ENCODE measurements at places on chromosomes 5 and 9. TPM values are rescaled to one million over a fixed set of nuclear protein-coding genes. Genes with fewer than 3 reads are reported as not detected.

BTNL3 gene
- not detected for total RNA-seq

SPOCK1 gene
- 7.0 TPM for total RNA-seq

CD274 gene
- total RNA-seq = 17.7 TPM

TIMD4 gene
- not detected for total RNA-seq

PLAC8L1 gene
- not detected for total RNA-seq

WNK2 gene
- total RNA-seq = not detected

PLK2 gene
- total RNA-seq = 601 TPM

RAB14 gene
- 28.9 TPM for total RNA-seq

KIF27 gene
- 4.4 TPM for total RNA-seq

FOXI1 gene
- total RNA-seq = not detected

AGXT2 gene
- not detected for total RNA-seq

MLANA gene
- total RNA-seq = not detected

NME5 gene
- total RNA-seq = 2.4 TPM

ELOVL7 gene
- total RNA-seq = 0.09 TPM

SOHLH1 gene
- 0.05 TPM for total RNA-seq

PCDH12 gene
- total RNA-seq = 60.9 TPM

C5orf63 gene
- total RNA-seq = 1.9 TPM

PRXL2C gene
- 18.0 TPM for total RNA-seq

PCDHGA7 gene
- total RNA-seq = 1.3 TPM

PSD2 gene
- under 0.01 TPM for total RNA-seq

ARL14EPL gene
- total RNA-seq = not detected

S1PR3 gene
- total RNA-seq = 3.6 TPM

GRM6 gene
- total RNA-seq = not detected

CD74 gene
- 4.8 TPM for total RNA-seq
